ENCODE measurements at places on chromosomes 6 and 20. TPM values are rescaled to one million over a fixed set of nuclear protein-coding genes. Genes with fewer than 3 reads are reported as not detected.

GRCh38 chr6:143936778-143937667, 71.0 kb downstream of the PLAGL1 start:
- H3K27ac ChIP-seq = no peak overlapping the region
- no peaks in the 10 kb centered on the region for H3K27me3 ChIP-seq
- no peaks in the 10 kb centered on the region for H3K4me1 ChIP-seq
- H3K4me3 ChIP-seq = no peak overlapping the region
- H3K36me3 ChIP-seq = no peaks in the 10 kb centered on the region

GPX5 gene
- not detected for total RNA-seq

DNA sequence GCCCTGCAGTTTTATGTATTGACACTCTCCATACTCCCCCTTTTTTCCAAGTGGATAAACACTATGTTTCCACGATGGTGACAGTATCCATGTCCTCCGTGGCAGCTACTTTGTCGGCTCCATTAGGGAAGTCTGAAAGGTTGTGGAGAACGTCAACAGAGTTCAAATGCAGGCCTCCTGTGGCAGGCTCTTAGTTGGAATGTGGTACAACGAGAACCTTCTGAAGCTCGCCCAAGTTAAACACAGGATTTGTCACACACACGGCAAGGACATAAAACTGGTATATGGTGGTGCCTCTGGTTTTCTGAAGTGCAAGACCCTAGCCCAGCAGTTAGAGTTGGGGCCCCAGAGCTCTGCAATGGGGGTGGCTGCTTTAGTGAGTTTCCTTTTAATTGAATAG, 187.0 kb upstream of the TAB2 start:
- no peaks in the 10 kb centered on the region for H3K36me3 ChIP-seq
- no peak overlapping the region for H3K4me3 ChIP-seq
- H3K27me3 ChIP-seq = no peaks in the 10 kb centered on the region
- H3K27ac ChIP-seq = no peak overlapping the region
- H3K4me1 ChIP-seq = peaks cover 6% of the 10 kb centered on the region

DNA sequence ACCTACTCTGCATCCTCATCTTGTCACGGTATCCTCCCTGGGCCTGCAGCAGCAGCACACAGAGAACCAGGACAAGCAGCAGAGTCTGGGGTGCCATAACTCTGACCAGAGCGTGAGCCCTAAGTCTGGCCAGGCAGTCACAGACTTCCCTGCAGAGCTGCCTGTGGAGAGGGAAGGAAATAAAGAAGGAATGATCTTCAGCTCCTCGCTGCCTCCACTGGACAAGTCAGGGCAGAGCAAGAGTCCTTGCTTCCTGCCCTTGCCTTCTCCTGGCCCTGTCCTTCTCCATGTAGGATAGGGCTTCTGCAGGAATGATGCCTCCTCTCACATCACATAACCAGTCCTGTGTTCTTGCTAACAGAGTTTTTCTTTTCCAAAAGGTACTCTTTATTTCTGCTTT, 15.9 kb upstream of the WFDC11 start:
- H3K27ac ChIP-seq = no peak overlapping the region
- no peaks in the 10 kb centered on the region for H3K36me3 ChIP-seq
- H3K4me3 ChIP-seq = no peak overlapping the region
- no peak for DNase-seq
- H3K4me1 ChIP-seq = no peaks in the 10 kb centered on the region
- H3K27me3 ChIP-seq = no peaks in the 10 kb centered on the region

- no peak for DNase-seq
- H3K27me3 ChIP-seq = no peaks in the 10 kb centered on the region
- no peaks in the 10 kb centered on the region for H3K36me3 ChIP-seq
These were observed 30.2 kb upstream of the SERINC3 start for GRCh38 chr20:44552050-44552449.

- no peak overlapping the region for H3K4me3 ChIP-seq
- H3K36me3 ChIP-seq = no peaks in the 10 kb centered on the region
- DNase-seq = no peak
- no peaks in the 10 kb centered on the region for H3K27me3 ChIP-seq
These were observed 2.9 kb downstream of the SDC4 start for GRCh38 chr20:45345104-45345936.

KHDC1L gene
- total RNA-seq = 5.8 TPM

RAB44 gene
- not detected for total RNA-seq

DNA sequence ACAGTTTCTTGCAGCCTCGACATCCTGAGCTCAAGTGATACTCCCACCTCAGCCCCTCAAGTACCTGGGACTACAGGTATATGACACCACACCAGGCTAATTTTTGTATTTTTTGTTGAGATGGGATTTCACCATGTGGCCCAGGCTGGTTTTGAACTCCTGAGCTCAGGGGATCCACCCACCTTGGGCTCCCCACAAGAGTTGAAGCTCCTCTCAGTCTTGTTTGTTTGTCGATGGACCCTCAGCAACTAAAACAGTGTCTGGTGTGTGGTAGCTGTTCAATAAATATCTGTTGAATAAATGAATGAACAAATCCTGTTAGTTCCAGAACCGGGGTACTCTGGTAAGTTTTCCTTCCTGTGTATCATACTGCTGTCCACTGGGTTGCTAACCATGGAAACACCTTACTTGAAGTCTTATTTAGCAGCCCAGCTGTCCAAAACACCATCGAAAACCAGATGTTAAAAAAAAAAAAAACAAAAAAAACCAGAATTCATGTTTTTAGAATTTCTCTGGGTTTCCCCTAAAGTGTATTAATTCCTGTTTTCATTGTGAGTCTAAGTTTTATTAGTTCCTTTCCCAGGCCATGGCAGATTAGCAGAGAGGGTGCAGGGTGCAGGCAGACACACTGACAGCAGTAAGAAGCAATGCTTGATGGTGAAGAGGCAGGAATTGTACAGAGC, 7.8 kb upstream of the EZR start:
- no peaks in the 10 kb centered on the region for H3K36me3 ChIP-seq
- H3K4me3 ChIP-seq = no peak overlapping the region
- H3K4me1 ChIP-seq = 0 out of 2 replicates have a peak, but pooled peaks cover 2% of the 10 kb centered on the region
- H3K27me3 ChIP-seq = no peaks in the 10 kb centered on the region

DNA sequence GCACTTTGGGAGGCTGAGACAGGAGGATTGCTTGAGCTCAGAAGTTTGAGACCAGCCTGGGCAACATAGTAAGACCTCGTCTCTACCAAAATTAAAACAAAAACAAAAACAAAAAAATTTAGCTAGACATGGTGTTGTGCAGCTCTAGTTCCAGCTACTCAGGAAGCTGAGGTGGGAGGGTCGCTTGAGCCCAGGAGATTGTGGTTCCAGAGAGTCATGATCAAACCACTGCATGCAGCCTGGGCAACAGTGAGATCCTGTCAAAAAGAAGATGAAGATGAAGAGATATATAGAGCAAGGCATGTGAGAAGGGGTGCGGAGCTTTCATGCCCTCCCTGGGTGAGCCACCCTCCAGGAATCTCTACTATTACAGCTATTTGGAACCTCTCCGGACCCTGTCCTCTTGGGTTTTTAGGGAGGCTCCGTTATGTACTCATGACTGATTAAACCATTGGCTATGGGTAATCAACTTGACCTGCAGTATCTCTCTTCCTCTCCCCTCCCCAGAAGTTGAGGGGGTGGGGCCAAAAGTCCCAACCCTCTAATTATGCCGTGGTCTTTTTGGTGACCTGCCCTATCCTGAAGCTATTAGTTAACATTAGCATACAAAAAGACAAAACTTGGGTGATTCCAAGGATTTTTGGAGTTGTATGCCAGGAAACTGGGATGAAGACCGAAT, 9.0 kb downstream of the POLH start:
- no peaks in the 10 kb centered on the region for H3K27me3 ChIP-seq
- no peak overlapping the region for H3K27ac ChIP-seq
- H3K4me3 ChIP-seq = no peak overlapping the region
- no peak for DNase-seq
- H3K36me3 ChIP-seq = peaks cover 38% of the 10 kb centered on the region

- DNase-seq = no peak
- H3K27ac ChIP-seq = no peak overlapping the region
- H3K27me3 ChIP-seq = no peaks in the 10 kb centered on the region
- peaks cover 85% of the 10 kb centered on the region for H3K4me1 ChIP-seq
- H3K36me3 ChIP-seq = peaks cover 8% of the 10 kb centered on the region
These were observed 12.1 kb downstream of the VAPB start for GRCh38 chr20:58401162-58401561.

VNN1 gene
- total RNA-seq = not detected

SYCP2 gene
- total RNA-seq = 1.1 TPM

DNA sequence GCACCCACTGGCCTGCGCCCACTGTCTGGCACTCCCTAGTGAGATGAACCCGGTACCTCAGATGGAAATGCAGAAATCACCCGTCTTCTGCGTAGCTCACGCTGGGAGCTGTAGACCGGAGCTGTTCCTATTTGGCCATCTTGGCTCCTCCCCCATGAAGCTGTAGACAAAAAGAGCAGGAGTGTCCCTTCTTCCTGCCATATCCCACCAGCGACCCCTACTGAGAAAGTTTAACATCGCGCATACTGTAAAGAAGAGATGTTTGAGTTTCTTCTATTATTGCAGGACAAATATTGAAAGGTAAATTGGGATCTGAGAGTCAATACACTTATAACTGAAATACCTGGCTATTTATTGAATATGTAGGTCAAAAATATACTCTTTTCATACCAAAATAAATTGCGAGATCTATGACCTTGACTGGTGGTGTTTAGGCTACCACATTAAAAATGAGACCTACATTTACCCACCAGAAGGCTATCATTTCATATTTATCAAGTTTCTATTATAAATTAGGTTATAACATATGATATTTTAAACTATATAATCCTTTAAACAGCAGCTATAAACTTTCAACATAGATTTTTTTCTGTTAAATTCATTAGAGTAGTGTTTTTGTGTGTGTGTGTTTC, 586.3 kb downstream of the HTR1B start:
- no peaks in the 10 kb centered on the region for H3K36me3 ChIP-seq
- no peaks in the 10 kb centered on the region for H3K4me1 ChIP-seq
- DNase-seq = no peak
- no peak overlapping the region for H3K4me3 ChIP-seq
- no peaks in the 10 kb centered on the region for H3K27me3 ChIP-seq

DNA sequence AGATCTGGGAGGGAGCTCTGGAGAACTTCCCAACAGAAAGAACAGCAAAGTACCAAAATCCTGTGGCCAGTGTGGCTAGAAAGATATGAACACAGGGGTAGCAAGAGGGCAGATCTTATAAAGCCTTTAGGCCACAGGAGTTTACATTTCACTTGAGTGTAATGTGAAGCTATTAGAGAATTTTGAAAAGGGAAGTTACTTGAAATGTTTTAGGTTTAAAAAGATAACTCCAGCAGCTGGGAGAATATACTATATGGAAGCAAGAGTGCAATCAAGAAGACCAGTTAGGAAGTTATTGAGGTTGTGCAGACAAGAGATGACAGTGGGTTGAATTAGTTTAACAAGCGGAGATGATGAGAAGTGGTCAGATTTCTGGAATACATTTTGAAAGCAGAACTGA, 7.9 kb downstream of the SUPT3H start:
- no peak overlapping the region for H3K4me3 ChIP-seq
- H3K4me1 ChIP-seq = no peaks in the 10 kb centered on the region
- no peak overlapping the region for H3K27ac ChIP-seq

- H3K36me3 ChIP-seq = no peaks in the 10 kb centered on the region
- no peak overlapping the region for H3K4me3 ChIP-seq
- DNase-seq = no peak
- H3K27me3 ChIP-seq = no peaks in the 10 kb centered on the region
These were observed 3.1 kb downstream of the LRP11 start for GRCh38 chr6:149860834-149861602.
